ENCODE measurements at places on chromosomes 7 and 10.

- no peak for DNase-seq
Measured at GRCh38 chr10:88048312-88048711, 184.9 kb downstream of the PTEN start.

- DNase-seq = no peak
Measured at GRCh38 chr10:113960617-113961181, 83.0 kb upstream of the ADRB1 start.

- peak; percentile 38 for DNase-seq
Measured at GRCh38 chr10:23343591-23344240, 881 bp downstream of the C10orf67 start.

GRCh38 chr7:14286036-14286435 is 296.6 kb upstream of the ETV1 start:
- no peak for DNase-seq

DNA sequence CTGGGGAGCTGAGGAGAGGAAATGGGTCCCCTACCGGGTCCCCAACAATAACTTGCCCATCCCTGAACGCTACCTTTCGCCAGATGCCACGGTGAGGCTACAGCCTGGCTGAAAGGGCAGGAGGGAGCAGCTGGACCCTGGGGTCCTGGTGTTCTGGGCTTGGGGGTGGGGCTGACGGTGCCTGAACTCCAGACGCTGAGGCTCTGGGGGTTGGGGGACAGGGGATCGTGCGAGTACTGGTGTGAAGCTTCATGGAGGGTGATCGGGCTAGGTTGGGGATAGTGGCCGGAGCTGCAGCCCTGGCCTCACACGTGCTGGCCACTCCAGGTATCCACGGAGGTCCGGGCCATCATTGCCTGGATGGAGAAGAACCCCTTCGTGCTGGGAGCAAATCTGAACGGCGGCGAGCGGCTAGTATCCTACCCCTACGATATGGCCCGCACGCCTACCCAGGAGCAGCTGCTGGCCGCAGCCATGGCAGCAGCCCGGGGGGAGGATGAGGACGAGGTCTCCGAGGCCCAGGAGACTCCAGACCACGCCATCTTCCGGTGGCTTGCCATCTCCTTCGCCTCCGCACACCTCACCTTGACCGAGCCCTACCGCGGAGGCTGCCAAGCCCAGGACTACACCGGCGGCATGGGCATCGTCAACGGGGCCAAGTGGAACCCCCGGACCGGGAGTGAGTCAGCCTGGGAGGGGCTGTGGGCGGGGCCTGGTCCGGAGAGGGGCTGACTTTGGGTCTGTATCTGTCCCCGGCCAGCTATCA is 8.3 kb downstream of the AEBP1 start:
- DNase-seq = no peak

GRCh38 chr10:33122014-33122809 is 164.2 kb upstream of the ITGB1 start:
- DNase-seq = no peak

Data from activated T-helper 9 cell treated with anti-CD3 and anti-CD28 coated beads, Interleukin-2, amount 50 U/mL, for 16 hours (primary cell).